GM13977 (cell line): ENCODE measurements at places on chromosomes 1 and 21.

DNA sequence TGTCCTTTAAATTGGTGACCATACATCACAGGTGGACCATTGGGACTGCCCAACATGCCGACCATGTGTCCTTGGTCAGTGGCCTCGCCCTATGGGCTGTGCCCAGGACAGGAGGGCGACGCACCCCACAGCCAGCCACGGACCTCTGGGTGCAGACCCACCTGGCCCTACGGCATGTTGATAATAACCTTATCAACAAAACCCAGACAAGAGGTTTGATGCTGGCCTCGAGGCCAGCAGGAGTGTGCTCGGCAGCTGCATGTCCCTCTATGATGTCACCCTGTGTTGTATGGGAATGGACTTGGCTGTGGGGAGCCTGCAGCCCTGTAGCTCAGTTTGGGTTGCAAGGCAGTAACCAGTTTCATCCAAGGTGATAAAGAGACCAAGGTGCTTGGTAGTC, 32.1 kb downstream of the SLC37A1 start:
- DNase-seq: no peak

- DNase-seq: no peak
These were observed 51.6 kb downstream of the ALG14 start for GRCh38 chr1:95021119-95021518.

GRCh38 chr1:36134031-36134430, 9.0 kb upstream of the COL8A2 start:
- no peak for DNase-seq

DNA sequence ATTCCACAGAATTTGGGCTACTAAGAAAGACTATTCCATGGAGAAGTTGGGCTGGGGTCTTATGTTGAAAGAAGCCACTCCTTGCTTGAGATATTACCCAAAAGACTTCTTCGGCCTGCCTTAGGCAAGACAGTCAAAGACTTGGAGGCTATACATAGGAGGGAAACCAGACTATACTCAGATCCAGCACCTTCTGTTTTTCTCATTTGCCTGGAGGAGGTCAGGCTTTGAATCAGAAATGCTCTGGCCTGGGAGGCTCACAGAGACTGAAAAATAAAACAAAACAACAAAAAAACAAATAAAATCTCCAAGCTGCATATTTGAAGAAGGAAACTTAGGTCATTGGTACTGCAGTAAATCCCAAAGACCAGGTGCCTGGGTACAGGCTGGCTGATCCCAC, 38.4 kb upstream of the EXOSC10 start:
- DNase-seq: no peak

DNA sequence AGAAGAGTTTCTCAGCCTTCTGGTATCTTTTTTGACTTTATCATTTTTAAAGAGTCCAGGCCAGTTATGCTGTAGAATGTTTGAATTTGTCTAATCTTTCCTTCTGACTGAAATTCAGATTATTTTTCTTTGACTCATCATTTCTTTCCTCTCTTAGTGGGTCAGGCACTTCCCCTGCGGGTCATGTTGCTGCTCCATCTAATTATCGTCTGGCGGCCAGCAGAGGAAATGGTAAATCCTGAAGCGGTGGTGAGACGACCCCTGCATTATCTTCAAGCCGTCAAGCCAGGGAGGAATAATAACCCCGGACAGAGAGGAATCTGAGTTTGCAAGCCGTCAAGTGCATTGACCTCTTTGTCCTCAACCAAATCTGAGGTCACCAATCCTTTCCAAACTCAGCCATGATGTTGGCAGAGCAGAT, 102.1 kb downstream of the ADSS2 start:
- no peak for DNase-seq

GRCh38 chr1:36208978-36209703, 15.1 kb upstream of the THRAP3 start:
- no peak for DNase-seq

GRCh38 chr21:30958741-30959140, 77.4 kb upstream of the KRTAP11-1 start:
- no peak for DNase-seq

DNA sequence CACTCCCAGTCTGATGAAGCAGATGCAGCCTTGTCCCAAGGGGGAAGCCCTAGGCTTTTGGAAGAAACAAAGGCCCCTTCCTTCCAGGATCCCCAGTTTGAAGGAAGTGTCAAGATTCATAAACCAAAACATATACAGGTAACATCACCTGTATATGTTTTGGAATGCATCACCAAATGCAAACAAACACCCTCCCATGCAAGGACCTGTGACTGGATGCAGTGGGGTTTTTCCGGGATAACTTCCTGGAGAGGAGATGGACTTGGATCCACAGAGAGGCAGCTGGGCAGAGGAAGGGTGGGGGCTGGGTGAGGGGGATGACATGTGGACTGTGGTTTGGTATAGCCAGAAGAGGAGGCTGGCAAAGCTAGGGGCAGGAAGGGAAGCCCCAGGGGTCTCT, 1.5 kb upstream of the PLA2G2F start:
- no peak for DNase-seq

- DNase-seq: no peak
These were observed 15.4 kb upstream of the XPR1 start for GRCh38 chr1:180616439-180616838.

DNA sequence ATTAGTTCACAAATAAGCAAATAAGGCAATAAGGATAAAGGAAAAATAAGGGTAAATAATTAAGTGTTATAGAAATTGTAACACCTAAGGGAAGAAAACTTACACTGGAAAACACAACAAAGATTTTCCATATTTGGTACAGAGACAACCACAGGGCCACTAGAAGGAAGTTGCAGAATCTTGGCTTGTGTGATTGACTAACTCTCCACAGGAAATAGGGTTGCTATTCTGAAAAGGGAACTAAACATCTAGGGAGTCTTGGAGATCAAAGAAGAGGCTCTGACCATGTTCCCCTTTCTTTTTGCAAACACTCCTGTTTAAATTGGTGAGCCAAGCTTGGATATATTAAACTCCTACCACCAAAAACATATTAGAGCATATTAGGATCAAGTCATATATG, 59.1 kb downstream of the APCS start:
- no peak for DNase-seq

- DNase-seq: no peak
These were observed 49.1 kb downstream of the WNT9A start for GRCh38 chr1:227898502-227899140.

GRCh38 chr1:228400692-228401454, 5.8 kb downstream of the TRIM11 start:
- DNase-seq: no peak

DNA sequence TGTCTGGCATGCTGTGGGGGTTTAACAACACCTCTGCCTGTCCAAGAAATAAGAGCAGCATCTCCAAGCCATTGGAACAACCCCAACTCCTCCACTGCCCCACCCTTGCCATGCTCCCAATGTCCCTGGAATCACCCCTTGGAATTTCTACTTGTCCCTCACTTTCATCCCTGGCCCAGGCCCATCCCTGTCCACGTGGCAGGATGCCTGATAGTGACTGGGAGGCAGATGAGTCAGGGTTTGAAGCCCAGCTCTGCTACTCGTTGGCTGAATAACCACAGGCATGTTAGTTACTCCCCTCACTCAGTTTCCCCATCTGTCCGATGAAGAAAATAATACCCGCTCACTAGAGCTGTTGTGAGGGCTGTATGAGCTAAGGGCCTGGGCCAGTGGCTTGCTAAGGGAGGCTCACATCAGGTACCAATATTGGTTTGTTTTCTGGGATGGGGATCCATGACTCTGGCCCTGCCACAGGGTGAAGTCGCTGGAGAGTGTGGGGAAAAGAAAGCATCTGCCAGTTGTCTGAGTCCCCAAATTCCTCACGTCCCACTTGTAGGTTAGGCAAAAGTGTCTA, 99.4 kb upstream of the TLR5 start:
- no peak for DNase-seq

DNA sequence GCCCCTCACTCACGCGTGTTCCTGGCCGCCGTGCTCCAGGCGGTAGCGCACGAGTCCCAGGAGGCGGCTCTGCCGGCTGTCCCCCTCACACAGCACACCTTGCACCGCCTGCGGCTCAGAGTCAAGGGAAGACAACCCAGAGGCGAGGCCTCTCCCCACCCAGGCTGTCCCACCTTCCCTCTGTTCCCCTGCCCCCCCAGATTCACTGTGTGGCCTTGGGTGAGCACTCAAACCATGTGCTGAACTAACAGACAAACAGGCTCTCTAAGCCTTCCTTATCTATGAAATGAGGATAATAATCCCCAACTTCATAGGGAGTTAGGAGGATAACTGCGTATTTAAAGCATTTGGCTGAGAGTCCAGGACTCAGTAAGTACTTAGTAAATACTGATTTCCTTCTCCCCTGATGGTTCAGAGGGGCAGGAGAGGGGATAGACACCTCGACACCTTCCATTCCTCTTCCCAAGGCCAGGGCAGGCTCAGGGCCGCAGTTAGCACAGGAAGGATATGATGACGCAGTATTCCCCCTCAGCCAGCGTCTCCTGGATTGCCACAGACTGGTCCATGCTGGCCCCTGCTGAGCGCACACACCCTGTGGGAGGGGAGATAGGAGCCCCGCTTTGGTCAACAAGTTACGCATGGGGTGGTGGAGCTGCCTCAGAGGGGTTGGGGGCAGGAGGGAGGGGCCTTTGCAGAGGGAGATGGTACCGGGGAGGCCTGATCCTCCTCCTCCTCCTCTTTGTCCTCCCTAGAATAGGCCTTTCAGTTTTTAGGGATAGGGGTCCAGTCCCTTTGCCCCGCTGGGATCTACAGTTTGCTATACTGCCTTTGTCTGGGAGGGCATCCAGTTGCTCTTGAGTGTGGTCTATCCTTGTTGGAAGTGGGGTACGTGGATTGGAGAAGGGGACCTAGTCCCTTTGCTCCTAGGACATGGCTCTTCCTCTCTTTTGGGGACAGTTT, 830 bp downstream of the INPP5B start:
- no peak for DNase-seq

DNA sequence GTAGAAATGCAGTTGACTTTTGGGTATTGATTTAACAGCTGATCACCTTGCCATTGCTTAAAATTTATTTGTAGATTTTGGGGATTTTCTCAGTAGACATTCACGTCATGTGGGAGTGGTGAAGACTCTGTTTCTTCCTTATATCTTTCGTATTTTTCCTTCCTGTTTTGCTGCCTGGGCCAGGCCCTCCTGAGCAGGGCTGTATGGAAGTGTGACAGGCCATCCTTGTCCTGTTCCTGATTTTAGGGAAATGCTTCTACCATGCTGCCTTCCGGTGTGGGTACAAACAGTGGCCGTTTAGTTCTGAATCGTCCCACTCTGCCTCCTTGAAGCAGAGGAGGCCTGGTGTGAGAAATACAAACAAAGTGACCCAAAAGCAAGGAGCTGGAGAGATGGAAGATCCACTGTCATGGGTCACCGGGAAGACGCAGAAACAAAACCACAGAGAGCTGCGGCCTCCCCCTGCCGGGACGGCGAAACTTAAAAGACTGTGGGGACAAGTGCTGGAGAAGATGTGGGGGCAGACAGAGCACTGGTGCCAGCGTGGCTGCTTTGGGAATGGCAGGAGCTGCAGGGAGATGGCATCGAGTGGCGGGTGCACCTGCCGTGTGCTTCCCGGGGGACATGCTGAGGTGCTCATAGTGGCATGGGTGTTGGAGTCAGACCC, 7.6 kb downstream of the AGPAT3 start:
- no peak for DNase-seq

DNA sequence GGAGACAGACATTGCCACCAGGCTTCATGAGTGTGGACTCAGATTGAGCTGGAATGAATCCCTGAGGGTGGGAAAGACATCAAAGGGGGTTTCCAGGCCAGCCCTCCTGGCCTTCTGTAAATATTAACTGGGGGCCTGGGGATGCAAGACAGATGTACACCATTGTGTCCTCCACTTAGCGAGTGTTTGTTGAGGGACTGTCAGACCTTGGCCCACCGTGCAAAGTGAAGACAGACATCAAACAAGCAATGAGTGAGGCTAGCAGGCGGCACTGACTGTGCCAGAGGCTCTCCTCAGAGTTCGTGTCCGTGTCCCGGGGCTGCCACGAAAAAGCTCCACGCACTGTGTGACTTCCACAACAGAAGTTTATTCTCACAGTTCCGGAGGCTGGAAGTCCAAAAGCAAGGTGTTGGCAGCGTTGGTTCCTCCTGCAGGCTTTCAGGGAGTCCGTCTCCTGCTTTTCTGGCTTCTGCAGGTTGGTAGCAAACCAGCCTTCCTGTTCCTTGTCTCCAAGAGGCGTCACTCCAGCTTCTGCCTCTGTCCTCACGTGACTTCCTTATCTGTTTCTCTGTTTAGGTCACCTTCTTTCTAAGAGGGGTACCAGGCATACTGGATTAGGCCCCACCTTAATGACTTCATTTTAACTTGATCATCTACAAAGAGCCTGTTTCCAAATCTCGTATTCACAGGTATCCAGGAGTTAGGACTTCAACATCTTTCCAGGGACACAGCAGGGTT, 59.1 kb downstream of the DISP3 start:
- no peak for DNase-seq

GRCh38 chr21:35648512-35648911, 411.8 kb downstream of the SETD4 start:
- no peak for DNase-seq

- DNase-seq: no peak
These were observed 204.9 kb downstream of the MRPL39 start for GRCh38 chr21:25402134-25402961.

GRCh38 chr1:217493290-217493689, 137.6 kb downstream of the GPATCH2 start:
- DNase-seq: no peak

DNA sequence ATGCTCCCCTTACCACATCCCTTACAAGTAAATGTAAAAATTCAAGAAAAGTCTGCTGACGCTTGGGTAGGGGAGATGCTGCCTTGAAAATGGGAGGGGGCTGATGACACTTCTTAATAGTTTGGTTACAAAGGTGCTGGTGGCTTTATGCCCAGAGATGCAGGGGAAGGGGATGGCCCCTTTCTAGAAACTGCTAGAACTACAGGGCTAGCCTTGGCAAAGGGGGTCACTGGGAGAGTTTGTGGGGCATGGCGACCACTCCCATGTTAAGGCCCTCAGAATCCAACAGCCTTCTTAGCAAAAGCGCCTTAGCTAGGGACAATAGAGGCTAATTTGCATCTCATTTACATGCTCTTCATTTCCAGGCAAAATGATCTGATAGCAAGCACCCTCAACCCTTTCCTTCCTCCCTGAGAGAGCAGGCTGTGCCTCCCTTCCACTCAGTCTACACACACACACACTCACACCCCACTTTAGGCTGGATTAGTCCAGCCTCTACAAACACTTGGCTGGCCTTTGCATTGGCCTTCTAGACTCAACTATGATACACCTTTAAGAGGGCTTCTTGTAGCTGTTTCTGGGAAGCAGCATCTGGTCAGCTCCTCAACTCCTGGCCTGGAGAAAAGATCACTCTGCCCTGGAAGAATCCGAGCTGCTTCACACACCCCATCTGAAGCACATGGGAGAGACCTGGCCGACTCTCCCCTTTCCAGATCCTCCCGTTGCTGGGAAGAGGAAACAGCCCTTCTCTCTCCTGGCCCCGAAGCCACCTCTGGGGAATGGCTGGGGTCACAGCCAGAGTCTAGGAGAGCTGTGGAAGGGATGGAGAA, 1.7 kb downstream of the SEMA6C start:
- no peak for DNase-seq
